ELF-1 (cell line): ENCODE measurements at places on chromosomes 1 and 21.
A peak's percentile ranks its signal among the peaks of the same experiment; 100 is the strongest.

- no peak for DNase-seq
Observed at GRCh38 chr1:223289621-223290020, 74.4 kb downstream of the SUSD4 start.

GRCh38 chr1:206754011-206754410 lies 16.6 kb upstream of the IL19 start:
- DNase-seq, result no peak

- DNase-seq, result no peak
Observed at GRCh38 chr1:196377811-196378210, 230.4 kb downstream of the KCNT2 start.

DNA sequence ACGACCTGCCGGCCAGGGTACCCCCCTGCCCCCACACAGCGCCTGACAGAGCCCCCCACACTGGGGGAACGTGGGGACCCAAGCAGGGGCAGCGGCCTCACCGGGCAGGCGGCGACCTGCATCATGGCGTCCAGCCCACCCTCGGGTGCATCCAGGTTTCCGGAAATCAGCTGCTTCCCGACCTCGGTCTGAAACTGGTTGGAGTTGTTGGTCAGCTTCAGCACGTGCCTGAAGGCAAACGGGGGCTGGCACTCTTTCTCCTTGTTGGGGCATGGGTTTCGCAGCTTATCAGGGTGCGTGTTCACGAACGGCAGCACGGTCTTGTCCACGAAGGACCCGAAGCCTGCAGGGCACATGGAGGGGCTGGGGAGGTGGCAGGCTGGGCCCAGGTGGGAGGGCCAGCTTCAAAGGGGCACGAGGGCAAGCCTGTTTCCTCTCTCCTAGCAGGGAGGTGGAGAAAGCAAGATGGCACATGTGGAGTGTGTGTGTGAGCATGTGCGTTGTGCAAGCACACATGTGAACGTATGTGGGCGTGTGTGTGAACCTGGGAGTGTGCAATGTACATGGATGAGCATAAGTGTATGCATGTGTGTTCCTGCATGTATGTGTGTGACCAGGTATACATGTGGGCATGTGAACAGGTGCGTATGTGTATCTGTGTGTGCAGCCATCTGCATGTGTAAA lies 19.2 kb downstream of the ITGB2 start:
- no peak for DNase-seq

DNA sequence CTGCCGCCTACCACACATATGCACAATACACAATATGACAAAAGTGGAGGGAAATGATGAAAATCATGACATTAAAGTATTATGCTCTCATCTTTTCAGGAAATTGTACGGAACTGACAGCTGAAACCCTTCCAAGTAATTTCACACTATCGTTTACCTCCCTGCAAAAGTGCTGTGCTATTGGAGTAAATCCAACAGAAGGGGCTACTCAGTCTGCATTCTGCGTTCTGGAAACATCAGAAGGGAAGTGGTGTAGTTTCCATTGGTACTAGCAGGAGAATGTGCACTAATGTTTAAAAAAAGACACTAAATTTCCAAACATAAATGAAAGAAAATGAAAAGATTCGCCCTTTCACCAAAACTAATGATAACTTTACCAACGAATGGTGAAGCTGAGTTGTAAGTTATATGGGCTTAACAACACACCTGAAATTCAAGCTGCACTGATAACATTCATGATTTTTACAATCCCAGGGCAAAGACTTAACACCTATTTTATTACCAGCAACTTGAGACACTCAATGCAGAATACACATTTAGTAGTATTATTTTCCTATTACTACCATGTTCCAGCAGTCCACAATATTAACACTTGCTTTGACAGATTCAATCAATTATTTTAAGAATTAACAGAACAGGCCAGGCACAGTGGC lies 3.2 kb downstream of the DENND1B start:
- no peak for DNase-seq

- peak; percentile 54 for DNase-seq
Observed at GRCh38 chr1:47534436-47534835, 96.6 kb downstream of the FOXD2 start.

DNA sequence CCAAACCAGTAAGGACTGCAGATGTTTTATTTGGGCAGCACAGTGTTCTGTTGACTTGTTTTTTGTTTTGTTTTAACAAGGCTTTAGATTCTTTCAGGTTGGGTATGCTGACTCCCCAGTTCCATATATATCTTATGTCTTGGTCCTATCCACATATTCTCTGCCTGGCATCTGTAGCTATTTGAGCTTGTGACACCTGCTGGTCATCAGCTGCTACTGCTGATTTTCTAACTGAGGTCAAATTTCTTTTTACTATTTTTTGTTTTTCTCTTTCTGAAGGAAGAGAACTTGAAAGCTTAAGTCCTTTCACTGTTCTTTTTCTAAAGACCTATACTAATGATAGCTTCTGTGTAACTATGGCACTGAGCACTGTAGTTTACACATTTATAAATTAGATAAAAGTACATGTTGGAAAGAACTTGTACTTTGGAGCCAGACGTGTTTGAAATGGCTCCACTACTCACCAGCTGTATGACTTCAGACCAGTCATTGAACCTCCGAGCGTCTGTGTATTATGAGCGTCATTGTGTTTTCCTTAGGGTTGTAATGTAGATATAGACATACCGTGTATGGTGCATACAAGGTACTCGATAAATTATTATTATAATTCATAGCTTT lies 109.4 kb downstream of the NRDC start:
- no peak for DNase-seq

- no peak for DNase-seq
Observed at GRCh38 chr1:230915078-230915477, 46.8 kb upstream of the C1orf198 start.

DNA sequence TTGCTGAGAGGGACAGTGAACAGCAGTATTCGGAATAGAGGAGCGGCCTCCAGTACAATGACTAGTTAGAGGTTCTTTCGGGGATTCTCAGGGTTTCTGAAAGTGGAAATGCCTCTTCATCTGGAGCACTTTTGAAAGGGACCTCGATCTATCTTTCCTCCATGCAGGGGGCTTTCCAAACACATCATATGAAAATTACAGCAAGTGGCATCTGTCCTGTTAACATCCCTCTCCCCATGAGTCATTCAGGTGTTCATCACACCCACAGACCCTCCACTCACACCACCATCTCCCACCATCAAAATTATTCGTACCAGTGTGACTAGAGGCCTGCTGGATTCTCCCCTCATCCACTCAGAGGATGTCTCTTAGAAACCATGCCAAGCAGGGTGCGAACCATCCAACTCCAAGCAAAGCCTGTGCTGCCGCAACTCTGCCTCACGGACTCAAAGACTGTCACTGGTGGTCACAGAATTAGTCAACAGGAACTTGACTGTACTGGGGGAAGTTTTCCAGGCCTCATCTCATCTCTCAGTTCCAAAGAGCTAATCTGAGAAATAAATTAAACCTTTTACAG lies 211.1 kb downstream of the MRPL39 start:
- DNase-seq, result no peak

- DNase-seq, result no peak
Observed at GRCh38 chr1:225498549-225499136, 70.8 kb upstream of the LBR start.
